ENCODE measurements at places on chromosomes 16 and 17.

GRCh38 chr17:82332669-82333278, 792 bp downstream of the SECTM1 start:
- no peak for DNase-seq

GRCh38 chr16:49833085-49833484, 22.8 kb downstream of the ZNF423 start:
- no peak for DNase-seq

DNA sequence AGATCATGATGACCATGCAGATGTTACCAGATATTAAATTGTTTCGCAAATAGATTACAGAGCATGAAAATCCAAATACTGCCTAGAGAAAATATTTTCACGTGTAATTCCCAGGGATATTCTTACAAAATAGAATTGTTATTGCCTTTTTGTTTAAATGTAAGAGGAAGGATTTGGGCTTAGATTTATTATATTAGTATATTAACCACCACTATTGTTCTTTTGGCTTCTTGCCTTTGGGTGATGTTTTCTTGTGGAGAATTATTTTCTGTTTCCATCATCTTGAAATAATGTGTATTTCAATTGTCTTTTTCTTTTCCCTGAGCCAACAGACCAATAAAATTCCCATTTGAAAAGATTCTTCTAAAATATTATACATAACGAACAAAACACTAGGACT, 109.7 kb upstream of the NUDT7 start:
- no peak for DNase-seq

DNA sequence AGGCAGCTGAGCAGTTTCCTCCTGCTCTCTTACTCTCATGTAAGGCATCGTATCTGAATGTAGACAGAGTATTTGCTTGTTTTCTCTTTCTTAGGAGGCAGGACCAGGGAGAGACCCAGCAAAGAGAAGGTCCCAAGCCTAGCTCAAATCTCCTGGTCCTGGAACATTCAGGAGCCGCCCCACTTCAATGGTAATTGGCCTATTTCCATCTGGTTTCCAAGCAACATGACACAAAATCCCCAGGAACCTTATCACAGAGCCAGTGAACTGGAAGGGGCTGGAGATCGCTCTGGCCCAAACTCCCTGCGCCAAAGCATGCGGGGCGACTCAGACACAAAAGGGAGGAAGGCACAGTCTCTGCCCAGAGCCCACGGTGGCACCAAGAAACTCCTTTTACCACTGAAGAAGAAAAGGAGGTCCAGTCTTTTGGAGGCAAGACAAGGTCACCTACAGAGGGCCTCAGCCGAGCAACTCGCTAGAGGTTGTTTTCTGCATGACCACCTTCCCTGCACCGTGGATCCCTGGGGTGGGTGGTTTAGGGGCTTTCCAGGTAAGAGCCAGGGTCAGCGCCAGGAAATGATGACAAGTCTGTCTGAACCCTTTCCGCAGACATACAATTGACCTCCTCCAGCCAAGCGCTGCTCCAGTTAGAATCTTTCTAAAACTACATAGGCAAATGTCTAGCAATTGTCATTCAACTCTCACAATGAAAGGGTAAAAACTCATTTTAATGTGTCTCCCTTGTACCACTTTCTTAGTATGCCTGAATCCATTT, 394.7 kb downstream of the SOX9 start:
- no peak for DNase-seq

DNA sequence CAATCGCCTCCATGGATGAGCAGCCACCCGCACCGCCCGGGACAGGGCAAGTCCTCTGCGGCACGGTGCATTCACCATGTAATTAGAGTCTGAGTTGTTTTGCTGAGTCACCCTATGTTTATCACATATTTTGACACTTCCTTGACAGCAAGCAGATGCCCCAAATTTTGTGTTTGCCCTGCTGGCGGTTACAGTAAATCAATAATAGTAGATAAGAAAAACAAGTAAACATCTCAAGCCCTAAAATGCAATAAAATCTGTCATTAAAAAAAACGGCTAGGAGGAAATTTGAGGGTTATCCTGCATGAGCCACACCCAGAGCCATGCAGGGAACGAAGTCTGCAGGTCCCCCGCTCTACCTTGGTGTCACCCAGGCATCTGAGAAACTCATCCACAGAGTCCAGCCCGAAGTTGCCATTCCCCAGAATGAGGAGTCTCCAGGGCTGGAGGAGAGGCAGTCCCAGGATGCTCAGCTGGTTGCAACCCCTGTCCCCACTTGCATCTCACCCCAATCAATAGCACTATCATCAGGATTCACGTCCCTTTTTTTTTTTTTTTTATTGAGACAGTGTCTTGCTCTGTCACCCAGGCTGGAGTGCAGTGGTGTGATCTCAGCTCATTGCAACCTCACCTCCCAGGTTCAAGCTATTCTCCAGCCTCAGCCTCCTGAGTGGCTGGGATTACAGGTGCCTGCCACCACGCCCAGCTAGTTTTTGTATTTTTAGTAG, 16.5 kb upstream of the ST6GALNAC1 start:
- DNase-seq = no peak

DNA sequence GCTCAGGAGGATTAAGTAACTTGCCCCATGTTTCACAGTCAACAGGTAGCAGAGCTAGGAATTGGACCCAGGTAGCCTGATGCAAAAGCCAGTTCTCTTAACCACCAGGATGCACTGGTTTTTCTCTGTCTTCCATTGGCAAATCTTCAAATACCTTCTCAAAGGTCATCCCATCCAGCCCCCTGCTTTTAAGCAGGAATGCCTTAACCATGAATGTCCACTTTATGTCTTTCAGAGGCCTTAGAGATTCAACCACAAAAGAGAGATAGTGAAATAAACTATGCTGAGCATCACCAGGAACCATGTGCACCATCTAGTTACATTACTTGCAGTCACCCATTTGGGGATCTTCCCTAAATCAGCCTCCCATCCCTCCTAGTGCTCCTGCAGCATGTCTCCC, 94.3 kb downstream of the C17orf67 start:
- DNase-seq = no peak

GRCh38 chr16:67672306-67672705, 5.7 kb downstream of the C16orf86 start:
- DNase-seq = no peak

DNA sequence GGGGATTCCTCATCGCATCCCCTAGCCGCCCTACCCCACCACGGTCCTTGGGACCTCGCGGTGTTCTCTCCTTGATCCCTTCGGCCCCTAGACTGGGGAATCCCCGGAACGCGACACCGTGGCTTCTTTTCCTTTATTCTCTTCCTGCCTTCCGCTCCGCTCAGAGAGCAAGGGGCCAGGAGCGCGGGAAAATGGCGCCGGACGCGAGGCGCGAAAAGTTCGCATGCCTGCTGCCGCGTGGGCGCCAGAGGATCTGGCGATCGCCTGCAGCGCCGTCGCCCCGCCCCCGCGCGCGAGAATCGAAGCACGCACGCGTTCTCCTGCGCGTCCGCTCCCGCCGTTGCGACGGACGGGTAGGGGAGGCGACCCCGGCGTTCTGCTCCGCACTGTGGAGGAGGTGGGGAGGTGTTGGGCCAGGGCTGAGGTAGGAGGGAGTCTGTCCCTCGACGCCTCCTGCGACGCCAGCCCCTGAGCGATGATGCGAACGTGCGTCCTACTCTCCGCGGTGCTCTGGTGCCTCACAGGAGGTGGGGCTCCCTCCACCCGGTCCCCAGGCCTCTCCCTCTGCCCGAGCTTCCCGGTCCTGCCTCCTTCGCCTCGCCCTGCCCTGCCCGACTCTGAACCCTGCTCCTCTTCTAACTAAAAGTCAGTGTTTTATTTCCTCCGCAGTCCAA, at the start of gene ZPBP2:
Gene ZPBP2, plus strand, starts transcription at position 323 of the 674 bp plus-strand sequence. Its CDS starts 153 bp downstream, at position 476.
- no peak for DNase-seq

DNA sequence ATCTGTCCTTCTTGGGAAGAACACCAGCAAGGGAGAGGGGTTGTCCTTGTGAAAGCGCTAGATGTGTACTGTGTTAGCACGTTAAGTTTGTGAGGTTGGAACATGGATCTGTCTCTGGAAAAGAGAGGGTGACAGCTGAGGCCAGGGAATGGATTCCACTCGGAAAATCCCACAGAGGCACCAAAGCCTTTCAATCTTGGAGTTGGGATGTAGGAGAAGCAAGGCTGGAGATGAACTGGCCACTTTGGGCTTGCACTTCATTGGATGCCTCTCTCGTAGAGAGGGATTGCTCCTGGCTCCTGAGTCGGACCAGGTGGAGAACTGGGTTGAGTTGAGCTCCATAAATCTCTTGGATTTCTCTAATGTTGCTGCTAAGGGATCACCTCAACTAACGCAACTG, 67.2 kb downstream of the CCDC182 start:
- DNase-seq = no peak

GRCh38 chr17:52143542-52143941, 15.0 kb downstream of the CA10 start:
- DNase-seq = no peak

DNA sequence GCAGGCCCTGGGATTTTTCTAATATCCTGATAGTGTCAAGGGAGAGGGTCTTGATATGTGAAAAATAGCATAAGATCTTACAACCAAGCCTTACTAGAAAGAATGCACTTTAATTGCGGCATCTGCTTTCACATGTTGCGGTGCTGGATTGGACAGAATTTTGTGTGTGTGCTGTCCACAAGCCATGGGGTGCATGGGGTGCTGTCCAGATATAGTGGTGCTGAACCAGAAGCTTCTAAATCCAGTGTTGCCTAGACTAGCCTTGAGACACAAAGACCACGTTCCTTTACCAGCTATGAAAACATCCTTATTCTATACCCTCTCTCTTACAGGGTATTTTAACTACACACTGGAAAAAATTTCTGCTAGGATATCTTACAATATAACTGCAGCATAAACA, 244.0 kb downstream of the TMEM114 start:
- peak; percentile 47 for DNase-seq

DNA sequence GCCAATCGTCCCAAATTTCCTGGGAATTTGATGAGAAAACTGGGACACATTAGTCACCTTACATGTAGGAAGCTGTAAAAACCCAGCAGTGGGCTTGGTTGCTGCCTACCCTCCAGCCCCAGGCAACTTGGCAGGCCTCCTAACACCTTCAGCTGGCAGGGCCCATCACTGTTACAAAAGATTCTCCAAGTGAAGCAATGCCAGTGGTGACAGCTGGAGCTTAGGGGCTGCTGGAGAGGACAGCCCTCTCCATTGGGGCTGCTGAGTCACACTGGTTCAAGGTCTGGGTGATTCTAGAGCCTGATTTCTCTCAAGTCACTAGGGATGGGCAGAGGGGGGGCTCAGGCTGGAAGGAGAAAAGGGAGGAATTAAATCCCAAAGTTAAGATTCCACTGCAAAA, 180.6 kb downstream of the COPRS start:
- no peak for DNase-seq

DNA sequence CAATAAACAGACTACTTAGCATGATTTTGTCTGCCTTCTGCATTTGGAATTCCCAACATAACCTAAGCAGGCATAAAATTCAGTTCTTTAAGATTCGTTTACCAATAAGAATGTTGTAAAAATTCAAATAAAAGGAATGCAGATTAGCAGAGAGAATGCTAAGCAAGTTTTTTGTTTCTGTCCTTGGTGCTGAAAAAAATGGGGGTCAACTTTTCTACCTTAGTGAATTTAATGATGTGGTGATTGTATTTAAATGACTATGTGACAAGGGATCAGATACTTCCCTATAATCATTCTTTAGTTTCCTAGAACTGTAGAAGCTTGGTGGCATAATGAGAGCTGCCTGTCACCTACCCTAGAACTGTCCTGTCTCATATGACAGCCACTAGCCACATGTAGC, 159.5 kb downstream of the RBFOX1 start:
- no peak for DNase-seq

DNA sequence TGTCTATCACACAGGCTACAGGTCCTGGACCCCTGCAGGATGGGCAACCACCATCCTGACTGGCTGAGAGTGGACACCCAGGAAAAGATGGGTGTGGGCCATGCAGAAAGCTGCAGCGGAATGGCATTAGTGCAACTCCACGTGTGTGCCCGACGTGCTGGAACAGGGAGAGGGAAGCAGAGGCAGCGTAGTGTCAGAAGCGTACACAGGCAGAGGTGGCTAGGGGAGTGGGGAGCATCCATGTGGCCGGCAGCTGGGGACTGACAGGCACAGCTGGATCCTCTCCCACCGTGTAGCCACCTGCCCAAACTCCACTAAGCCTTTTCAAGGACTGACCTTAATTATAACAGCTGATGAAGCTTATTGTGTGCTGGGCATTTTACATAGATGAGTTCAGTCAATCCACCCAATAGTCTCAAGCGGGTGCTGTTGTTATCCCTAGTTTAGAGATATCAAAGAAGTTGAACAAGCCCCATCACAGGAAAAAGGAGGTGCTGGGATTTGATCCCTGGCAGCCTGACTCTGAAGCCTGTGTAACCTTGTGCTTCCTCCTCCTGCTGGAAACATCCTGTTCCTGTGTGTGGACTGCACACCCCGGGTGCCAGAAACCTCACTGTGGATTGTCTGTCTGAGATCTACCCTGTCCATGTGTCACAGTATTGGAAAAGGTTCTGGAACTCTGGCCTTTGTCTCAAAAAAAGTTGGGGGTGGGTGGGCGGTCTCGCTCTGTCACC, 114.0 kb downstream of the PRKCA start:
- DNase-seq = no peak

- DNase-seq = no peak
Measured at GRCh38 chr17:2064147-2064489, 9.2 kb downstream of the HIC1 start.

DNA sequence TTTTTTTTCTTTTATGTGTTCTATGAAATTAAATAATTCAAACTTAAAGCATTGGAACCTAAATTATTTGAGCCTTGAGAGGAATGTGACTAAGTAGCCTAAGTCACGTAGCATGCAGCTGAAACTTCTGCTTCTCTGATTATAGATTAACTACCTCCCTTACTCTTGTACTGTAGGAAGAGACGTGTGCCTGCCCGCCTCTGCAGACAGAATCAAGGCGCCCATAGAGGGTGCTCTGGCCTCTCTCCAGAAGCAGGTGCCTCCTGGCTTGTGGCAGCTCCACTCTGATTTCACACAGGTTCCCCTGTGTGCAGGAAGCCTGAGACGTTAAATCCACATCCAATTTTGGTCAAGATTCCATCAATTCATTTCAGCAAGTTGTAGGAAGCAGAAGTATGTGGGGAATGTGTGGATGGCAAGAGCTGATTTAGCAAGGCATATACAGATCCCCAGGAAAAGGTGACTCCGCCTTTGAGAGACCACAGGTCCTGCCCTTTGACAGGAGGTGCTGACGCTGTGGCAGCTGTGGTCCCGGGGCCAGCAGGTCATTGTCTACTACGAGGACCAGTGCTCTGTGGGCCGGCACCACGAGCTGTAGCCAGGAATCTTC, 1418.8 kb downstream of the CDH11 start:
- no peak for DNase-seq

- DNase-seq = no peak
Measured at GRCh38 chr17:29585080-29585751, 4.2 kb downstream of the GIT1 start.

Data from H1 (cell line).